ENCODE measurements at places on chromosomes 12 and 14.

DNA sequence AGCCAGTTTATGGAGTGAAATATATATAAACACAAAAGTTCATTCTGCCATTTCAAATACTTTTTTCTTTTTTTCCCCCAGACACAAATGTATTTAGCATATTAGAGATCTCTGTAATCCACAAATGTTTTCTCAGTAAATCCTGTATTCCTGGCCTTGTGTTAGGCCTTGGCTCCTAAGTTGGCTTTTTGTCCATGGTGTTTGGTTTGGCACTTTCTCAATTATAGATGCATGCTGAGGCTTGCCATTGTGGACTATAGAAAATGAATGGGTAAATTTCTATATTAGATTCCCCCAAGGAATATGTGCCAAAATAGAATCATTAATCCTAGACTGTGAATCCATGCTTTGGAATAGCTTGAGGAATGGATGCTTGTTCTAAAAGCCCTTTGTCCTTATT lies 17.0 kb downstream of the RIC8B start:
- no peak for DNase-seq

DNA sequence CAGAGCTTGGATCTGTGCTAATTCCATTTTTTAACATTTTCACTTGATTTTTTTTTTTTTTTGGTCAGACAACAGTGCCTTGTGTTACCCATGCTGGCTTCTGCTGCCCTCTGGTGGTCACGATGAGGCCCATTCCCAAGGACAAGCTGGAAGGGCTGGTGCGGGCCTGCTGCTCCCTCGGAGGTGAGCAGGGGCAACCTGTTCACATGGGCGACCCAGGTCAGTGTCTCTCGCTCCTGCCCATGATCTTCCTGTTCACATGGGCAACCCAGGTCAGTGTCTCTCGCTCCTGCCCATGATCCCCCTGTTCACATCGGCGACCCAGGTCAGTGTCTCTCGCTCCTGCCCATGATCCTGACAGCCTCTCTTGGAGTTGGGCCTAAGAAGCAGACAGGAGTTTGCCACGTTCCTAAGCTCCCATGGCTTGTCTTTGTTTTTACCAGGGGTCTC lies 59.4 kb downstream of the DGLUCY start:
- peak; percentile 73 for DNase-seq

- DNase-seq = peak; percentile 56
These were observed 58.6 kb downstream of the SLC38A1 start for GRCh38 chr12:46209914-46210872.

DNA sequence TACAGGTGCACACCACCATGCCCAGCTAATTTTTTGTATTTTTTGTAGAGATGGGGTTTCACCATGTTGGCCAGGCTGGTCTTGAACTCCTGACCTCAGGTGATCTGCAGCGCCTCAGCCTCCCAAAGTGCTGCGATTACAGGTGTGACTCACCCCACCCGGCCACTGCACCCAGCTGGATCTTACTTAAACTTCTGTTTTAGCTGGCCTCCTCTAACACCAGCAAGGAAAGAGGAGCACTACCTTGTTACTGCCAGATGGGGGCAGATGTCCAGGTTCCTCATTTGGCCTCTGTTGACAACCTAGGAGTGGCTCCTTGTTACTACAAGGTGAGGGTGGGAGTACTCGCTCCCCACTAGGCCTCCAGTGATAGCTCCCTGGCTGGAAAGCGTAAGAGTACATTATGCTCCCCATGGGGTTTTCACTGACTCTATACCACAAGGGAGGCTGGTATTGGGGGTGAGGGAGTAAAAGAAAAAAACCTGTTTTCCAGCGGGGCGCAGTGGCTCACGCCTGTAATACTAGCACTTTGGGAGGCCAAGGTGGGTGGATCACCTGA lies 13.2 kb upstream of the ARF6 start:
- no peak for DNase-seq

DNA sequence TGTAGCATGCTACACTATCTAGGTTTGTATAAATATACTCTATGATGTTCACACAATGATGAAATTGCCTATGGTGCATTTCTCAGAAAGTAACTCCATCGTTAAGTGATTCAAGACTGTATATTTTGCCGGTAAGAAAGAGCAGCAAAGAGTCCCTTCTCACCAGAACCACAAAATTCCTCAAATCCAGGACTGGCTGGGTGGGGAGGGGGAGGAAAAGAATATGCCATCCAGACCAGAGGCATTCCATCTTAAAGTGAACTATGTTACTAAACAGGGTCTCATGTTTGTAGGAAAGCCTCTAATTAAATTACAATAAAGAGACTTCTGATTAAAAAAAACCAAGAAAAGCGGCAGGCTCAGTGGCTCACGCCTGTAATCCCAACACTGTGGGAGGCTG lies 11.5 kb downstream of the UBE2N start:
- no peak for DNase-seq

- no peak for DNase-seq
These were observed at the start of gene OR4Q3 for GRCh38 chr14:19743256-19743655. Gene OR4Q3, plus strand, starts transcription at chr14:19743571.

DNA sequence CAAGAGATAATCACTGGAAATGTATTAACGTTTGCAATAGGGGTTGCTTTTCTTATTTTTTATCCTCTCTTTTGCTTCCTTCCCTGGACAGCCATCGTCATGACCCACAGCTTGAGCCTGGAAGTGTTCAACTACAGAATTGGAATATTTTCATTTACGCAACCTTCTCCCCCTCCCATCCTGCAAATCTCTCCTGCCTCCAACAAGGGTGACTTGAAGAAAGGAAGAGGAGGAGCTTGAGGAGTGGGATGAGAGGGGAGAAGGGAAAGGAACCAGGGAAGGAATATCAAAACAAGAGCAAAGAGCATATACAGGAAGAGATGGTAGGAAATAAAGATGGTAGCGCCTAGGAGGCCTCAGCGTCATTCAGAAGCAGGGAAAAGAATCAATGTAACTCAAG lies 1.6 kb upstream of the MANSC4 start:
- DNase-seq = no peak

- DNase-seq = peak; percentile 18
These were observed 159.2 kb upstream of the LRIG3 start for GRCh38 chr12:59079472-59079871.

- no peak for DNase-seq
These were observed 46.9 kb upstream of the DYNC1H1 start for GRCh38 chr14:101917413-101918017.

DNA sequence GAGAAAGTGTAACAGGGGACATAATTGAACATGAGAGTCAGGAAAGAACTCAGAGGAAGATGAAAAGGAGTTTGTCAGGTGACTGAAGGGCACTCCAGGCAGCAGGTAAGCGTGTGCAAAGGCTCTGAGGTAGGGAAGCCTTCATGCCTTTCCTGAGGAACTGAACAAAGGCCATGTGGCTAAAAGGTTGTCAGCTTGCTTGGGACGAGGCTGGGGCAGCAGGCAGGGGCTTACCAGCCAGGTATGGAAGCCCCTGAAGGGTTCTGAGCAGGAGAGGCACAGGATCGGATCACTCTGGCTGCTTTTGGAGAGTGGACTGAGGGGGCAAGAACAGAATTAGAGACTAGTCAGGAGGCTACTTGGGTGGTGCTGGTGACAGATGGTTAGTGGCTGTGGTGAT lies 5.2 kb downstream of the LPCAT3 start:
- no peak for DNase-seq

DNA sequence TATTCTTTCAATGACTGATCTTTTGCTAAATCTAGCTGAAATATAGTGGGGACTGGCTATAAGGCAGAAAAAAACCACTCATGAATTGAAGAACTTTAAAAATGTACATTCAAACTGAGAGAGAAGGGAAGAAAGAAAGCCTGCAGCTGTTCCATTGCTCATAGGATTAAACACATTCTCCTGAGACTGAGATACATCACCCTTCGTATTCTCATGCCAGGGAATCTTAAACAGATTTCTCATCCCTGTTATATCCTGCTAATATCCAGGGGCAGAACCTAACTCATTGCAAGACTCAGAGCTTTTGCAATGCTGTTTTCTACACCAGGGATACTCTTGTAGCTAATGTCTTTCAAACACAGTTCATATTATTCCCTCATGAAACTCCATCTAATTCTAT lies 67.2 kb upstream of the ACSS3 start:
- DNase-seq = no peak

DNA sequence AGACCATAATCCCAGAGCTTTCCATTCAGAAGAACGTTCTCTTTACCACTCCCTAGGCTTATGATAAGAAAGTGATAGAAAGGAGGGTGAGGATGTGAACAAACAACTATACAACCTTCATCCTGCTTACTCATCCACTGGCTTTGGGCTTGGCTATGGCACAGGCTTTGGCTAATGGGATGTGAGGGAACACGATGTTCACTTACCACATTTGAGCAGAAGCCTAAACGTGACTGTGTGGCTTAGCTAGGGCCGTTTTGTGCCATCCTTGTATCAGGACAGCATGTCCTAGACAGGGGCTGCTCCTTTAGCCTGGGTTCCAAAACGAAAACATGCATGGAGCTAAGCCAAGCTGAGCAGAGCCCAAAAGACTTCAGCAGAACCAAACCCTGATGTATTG lies 118.6 kb upstream of the CCDC175 start:
- DNase-seq = peak; percentile 32

DNA sequence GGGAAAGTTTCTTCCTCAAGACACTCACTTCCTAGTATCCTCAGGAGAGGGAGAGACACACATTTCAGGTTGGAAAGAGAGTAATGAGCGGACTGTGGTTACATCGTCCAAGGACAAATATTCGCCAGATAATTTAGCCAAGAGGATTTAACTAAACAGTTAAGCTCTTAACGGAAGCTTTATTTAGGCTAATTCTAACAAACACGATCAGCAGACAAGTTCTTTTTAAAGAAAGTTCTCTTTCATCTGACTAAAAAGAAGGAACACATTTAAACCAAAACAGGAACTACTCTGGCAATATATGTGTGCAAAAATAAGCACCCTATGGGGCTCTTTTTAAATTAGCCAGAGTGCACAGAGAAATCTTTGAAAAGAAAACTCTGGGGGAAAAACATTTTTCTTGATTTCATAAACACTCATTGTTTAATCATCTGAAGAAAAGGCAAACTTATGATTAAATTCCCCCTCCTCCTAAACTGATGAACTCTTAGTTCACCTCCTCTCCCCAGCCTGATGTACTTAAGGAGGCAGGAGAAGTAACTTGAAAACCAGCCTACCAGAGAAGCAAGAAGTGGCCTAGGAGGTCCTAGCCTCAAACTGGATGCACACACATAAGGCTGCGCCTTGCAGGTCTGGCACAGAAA lies 13.3 kb upstream of the BTG1 start:
- DNase-seq = no peak

DNA sequence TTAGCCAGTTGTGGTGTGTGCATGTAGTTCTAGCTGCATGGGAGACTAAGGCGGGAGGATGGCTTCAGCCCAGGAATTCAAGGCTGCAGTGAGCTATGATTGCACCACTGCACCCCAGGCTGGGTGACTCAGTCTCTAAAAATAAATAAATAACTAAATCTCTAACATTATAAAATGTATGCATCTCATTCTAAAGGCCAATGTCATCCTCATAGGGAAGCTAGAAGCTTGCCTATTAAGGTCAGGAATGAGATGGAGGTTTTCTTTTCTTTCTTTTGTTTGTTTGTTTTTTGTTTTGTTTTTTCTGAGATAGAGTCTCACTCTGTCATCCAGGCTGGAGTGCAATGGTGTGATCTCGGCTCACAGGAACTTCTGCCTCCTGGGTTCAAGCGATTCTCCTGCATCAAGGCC lies 48.8 kb upstream of the PAPLN start:
- peak; percentile 8 for DNase-seq

DNA sequence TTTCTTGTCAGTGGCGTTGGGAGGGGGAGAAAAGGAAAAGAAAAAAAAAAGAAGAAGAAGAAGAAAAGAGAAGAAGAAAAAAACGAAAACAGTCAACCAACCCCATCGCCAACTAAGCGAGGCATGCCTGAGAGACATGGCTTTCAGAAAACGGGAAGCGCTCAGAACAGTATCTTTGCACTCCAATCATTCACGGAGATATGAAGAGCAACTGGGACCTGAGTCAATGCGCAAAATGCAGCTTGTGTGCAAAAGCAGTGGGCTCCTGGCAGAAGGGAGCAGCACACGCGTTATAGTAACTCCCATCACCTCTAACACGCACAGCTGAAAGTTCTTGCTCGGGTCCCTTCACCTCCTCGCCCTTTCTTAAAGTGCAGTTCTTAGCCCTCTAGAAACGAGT lies 1.9 kb downstream of the ASCL1 start:
- DNase-seq = no peak

DNA sequence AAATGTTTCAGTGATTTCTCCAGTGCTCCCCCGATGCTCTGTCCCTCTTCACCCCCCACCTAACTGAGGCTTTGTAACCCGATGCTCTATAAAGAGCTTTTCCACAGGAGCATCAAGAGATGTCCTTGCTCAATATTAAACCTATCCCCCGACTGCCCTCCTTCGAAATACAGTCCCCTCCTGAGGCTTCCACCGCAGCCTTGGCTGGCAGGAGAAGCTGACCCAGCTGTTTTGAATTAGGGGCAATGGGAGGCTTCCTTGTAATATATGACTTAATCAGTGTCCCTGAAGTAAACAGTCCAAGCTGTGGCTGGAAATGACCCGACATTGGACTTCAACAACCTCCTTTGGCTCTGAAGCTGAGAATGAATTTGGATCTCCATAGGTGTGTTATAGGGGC lies 62.4 kb downstream of the TMEM30B start:
- no peak for DNase-seq

GRCh38 chr12:109725321-109726105 lies 11.9 kb downstream of the FAM222A start:
- DNase-seq = no peak

- no peak for DNase-seq
These were observed 6.5 kb downstream of the WSCD2 start for GRCh38 chr12:108135627-108136026.

- no peak for DNase-seq
These were observed 329.7 kb downstream of the TMEM121 start for GRCh38 chr14:105855893-105856675.

DNA sequence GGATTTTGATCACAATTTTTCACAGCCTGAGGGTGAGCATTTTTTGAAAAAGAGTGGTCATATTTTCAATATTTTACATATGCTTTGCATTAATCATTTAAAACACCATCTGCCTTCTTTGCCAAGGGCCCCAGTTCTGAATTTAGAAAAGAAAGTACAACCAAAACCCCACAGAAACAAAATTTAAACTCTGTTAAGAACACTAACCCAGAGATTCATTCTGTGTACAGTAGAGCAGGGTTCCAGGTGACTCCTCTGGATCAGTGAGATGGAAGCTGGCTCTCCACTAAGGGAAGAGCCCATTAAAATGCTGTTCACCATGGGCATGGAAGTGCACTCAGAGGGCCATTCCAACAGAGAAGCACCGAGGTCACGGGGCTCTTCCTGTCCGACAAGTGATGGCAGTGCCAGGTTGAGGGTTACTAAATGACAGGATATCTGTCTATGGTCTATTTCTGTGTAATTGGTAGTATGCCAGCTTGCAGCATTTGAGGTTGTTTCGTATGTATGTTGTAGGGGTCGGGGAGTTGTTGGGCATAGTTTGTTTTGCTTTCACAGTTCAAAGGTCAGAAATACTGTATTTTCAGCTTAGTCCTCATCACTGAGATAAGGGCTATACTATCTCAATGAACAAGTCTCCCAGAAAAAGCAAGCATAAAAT lies 95.9 kb downstream of the SLC35F4 start:
- DNase-seq = no peak

- DNase-seq = no peak
These were observed 843.9 kb upstream of the TMEM132C start for GRCh38 chr12:127422935-127423566.

- no peak for DNase-seq
These were observed 1.7 kb downstream of the HECTD1 start for GRCh38 chr14:31205681-31206535.

Measured in RWPE1 (cell line).